ENCODE measurements at places on chromosomes 13 and 19. TPM values are rescaled to one million over a fixed set of nuclear protein-coding genes. Genes with fewer than 3 reads are reported as not detected.

LYPD3 gene
- total RNA-seq = 0.39 TPM

EBI3 gene
- total RNA-seq = 2.6 TPM

COL5A3 gene
- total RNA-seq = 65.9 TPM

UPK1A gene
- not detected for total RNA-seq

ASF1B gene
- total RNA-seq = 3.6 TPM

YIPF2 gene
- 88.2 TPM for total RNA-seq

MAB21L1 gene
- not detected for total RNA-seq

CELF5 gene
- total RNA-seq = not detected

UBE2L5 gene
- not detected for total RNA-seq

NFIC gene
- 81.5 TPM for total RNA-seq

LAIR1 gene
- total RNA-seq = not detected

TJP3 gene
- total RNA-seq = not detected

TMEM238 gene
- total RNA-seq = 0.59 TPM

ZIM2 gene
- total RNA-seq = not detected

FCGBP gene
- total RNA-seq = 0.42 TPM

NKPD1 gene
- 0.13 TPM for total RNA-seq

ANO8 gene
- total RNA-seq = 16.8 TPM

Measured in chondrocyte (in vitro differentiated cells).